Amniotic stem cell (primary cell): ENCODE measurements at places on chromosomes 1 and 21.

DNA sequence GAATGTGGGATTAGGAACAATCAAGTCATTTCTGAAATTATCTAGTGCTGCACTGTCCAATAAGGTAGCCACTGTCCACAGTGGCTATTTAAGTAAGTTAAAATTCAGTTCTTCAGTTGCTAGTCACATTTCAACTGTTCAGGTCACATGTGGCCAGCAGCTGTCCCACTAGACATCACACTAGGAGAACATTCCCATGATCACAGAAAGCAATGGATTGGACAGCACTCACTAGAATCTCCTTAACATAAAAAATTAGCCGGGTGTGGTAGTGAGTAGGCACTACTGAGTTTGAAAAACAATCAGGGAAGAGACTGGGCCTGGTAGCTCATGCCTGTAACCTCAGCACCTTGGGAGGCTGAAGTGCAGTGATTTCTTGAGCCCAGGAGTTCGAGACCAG, 33.6 kb downstream of the NUP133 start:
- no peak for DNase-seq

DNA sequence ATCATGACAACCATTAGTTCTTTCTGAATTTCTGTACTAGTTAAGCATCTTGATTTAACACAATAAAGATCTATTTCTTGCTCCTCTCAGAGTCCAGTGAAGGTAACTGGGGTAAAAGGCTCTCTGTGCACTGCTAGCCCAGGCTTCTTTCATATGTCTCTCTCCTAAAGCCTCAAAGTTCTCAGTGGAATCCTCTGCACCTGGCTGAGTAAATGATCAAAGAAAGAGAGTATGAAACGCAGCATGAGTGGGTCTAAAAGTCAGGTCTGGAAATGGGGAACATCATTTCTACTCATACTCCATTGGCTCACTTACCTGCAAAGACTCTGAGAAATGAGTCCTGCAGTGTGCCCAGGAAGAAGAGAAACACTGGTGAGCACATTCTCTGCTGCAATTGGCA, 418.5 kb downstream of the PTPRC start:
- DNase-seq: no peak

DNA sequence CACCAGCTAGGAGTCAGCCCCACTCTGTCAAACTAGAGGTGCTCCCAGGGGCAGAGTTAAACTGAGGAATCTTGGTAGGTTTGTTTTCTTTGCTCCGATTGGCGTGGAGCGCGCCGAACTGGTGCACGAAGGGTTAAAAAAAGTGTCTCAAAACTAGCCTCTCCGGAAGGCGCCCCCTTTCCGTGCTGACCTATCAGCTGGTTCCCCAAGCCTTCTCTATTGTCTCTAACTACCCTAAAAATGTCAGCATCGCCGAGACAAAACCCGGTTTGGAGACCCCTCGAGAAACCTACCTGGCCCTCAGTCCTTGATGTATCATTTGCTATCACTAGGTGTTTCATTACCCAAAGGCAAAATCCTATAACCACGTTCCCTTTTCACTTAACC, 2.2 kb downstream of the TGFB2 start:
- DNase-seq: no peak

DNA sequence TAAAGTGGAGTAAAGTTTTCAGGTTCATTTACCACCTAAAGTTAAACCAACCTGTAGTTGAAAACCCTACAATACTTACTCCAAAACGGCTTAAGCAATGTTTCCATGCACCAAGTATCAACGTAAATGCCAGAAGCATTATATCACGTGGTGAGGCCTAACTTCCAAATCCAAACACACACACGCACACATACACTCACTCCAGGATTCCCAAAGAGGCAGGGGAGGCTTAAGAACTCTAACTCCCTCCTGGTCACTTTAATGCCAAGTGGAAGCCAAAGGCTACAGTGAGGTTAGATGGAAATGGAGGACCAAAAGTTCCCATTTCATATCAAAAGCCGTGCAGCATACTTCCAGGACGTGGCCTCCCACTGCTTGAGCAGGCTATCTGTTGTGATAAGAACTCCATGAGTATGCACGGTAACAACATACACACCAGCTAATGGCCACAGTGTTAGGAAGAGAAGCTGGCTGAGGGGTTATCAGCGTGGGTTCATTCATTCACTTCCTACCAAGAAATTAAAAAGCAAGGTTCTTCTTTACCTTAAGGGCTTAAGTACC, 224.1 kb downstream of the SLC45A1 start:
- DNase-seq: no peak

GRCh38 chr1:88920845-88921244, 29.5 kb upstream of the GTF2B start:
- DNase-seq: no peak

DNA sequence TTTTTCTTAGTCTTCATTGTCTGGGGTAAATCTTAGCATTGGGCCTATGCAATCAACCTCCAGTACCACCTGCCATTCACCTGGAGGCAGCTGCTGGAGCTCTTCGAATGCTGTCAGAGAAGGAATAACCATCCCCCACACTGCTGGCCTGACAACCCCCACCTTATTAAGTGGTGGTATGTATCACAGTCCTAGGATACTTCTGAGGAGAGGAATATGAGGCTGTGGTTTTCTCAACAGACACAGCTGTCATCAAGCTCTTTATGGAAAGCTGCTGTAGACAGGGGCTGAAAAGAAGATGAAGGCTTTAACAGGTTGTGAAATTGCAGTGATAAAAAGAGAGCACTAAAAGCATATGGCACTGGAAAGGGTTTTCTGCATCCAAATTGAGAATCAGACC, 61.7 kb downstream of the TSEN15 start:
- DNase-seq: no peak

GRCh38 chr1:183827801-183828200, 22.9 kb downstream of the RGL1 start:
- DNase-seq: no peak

DNA sequence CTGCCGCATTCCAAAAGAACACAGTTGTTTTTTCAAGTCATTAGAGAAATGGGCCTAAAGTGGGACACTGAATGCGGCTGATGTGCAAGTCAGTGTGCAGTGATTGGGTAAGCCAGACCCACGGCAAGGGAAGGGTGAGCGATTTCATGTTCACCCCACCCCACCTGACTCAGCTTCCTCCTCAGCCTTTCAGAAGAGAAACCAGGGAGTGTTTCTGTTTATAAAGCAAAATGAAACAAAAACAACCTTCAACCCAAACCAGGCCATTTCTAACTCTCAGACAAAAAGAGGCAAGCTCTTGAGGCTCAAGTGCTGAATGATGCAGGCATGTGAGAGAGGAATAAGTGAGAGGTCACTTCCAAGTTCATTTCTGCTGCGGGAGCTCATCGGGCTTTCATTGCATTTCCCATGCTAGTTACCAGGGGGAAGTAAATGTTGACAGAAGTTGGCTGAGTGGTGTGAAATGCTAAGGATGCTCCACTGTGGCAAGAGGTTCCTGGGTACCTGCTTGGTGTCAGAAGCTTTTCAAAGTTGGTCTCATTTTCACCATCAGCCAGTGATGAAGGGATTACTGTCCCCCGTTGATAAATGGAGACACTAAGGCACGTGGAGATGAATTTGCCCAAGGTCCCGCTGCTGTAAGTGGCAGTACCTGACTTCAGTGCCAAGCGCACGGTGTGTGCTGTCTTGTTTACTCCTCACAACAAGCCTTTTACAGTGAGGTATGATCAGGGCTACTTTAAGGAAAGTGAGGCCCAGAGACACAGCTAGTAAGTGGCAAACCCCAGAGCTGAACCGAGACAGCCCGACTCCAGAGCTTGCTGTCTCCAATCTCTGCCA, 29.1 kb downstream of the STPG1 start:
- no peak for DNase-seq

DNA sequence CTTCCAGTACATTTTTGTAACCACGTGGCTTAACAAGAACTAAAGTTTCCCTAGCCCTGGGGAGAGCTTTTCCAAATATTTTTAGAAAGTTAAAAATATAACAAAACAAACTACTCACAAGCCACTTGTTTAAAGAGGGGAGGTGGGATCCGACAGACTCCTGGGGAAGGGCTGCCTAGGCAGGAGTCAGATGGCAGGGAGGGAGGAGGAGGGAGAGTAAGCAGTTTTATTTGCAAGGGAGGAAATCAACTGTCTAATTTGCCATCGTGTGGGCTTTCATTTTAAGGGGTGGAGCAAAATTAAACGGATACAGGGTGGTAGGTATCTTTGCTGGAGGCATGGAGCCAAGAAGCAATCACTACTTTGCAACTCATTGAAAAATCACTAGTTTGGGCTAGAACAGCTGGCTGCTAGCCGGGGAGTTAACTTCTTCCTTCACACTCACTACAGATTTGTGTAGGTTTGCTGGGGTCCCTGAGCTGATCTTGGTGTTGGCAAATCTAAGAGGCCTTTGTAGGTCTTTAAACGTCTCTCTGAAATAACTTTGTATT, 8.8 kb downstream of the BARHL2 start:
- DNase-seq: no peak

GRCh38 chr1:22654692-22655091, 1.7 kb downstream of the C1QB start:
- no peak for DNase-seq

DNA sequence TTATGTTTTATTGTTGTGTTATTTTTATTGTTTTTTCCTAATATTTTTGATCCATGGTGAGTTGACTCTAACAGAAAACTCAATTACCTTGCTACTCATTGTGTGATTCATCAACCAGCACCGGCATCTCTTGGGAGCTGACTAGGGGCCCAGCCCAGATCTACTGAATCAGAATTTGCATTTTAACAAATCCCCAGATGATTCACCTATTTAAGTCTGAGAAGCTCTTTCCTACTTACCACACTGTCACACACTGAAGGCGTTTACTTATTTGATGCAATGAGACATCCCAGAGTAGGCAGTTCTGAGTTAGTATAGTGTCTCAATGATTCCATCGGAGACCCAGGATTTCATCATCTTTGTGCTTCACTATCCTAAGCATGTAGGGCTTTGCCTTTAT, 416.6 kb downstream of the RWDD3 start:
- no peak for DNase-seq
